ENCODE measurements at places on chromosomes 5 and 9.

GRCh38 chr5:5544094-5544663 is 121.7 kb downstream of the ICE1 start:
- DNase-seq, result no peak

- no peak for DNase-seq
Observed at GRCh38 chr5:177362292-177362609, 4.5 kb downstream of the RGS14 start.

DNA sequence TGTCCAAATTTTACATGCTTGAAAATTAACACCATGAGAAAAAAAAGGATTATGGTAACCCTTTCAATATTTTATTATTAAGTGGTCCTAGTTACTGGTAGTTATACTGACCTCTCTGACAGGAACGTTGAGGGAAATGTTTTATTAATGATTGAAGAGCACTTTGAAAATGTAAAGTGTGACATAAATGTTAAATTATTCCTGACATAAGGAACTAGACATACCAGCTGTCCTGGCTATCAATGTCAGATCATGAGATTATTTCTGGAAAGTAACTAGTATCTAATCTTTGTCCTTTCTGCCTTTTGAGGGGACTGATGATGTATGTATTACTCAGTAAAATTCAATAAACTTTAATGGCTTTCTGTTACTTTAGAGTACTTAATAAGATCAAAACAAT is 1538.5 kb upstream of the CDH6 start:
- no peak for DNase-seq

DNA sequence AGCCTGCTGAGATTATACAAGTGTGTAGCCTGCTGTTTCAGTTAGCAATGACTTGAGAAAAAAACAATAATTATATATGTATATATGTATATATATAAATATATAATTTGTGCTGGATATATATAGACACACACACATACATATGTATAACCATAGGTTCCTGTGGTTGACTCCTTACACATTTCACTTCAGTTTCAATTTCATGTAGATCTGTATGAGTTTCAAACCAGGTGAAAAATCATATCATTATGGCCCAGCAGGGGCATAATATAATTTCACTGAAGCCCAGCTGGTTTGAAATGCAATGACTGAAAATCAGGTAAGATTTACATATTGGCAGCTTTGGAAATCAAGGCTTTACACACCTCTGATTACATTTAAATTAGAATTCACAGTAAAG is 690.4 kb upstream of the CDH18 start:
- no peak for DNase-seq

- no peak for DNase-seq
Observed at GRCh38 chr5:159878988-159879471, 37.3 kb upstream of the ADRA1B start.

DNA sequence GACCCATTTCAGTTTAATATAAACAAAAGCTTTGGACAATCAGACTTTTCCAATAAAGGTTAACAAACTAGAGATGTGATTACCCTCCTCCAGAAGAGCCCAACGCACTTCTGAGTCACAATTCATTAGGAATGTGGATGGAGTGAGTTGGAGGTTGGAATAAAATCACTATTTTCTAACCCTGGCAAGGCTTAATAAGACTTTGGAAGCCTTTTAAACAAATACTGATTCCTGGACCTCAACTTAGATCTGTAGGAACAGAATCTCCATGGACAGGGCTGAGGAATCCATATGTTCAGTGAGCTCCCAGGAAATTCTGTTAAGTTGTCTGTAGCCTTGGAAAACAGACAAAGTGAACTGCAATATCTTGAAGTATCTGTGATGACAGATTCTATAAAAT is 233.5 kb upstream of the ELL2 start:
- DNase-seq, result no peak

- DNase-seq, result no peak
Observed at GRCh38 chr9:109276469-109277440, 44.1 kb downstream of the EPB41L4B start.

DNA sequence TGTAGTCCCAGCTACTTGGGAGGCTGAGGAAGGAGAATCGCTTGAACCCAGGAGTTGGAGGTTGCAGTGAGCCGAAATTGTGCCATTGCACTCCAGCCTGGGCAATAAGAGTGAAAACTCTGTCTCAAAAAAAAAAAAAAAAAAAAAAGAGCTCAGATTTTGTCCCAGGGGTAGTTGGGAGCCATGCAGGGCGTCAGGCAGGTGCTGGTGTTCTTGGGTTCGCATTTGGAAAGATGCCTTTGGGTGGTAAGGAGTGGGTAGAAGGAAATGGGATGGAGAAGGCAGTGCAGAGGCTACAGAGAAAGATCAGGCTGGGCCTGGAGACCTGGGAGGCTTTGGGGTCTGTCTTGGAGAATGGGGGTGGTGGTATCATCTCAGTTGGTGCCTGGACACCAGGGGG is 23.9 kb downstream of the ADGRD2 start:
- no peak for DNase-seq

DNA sequence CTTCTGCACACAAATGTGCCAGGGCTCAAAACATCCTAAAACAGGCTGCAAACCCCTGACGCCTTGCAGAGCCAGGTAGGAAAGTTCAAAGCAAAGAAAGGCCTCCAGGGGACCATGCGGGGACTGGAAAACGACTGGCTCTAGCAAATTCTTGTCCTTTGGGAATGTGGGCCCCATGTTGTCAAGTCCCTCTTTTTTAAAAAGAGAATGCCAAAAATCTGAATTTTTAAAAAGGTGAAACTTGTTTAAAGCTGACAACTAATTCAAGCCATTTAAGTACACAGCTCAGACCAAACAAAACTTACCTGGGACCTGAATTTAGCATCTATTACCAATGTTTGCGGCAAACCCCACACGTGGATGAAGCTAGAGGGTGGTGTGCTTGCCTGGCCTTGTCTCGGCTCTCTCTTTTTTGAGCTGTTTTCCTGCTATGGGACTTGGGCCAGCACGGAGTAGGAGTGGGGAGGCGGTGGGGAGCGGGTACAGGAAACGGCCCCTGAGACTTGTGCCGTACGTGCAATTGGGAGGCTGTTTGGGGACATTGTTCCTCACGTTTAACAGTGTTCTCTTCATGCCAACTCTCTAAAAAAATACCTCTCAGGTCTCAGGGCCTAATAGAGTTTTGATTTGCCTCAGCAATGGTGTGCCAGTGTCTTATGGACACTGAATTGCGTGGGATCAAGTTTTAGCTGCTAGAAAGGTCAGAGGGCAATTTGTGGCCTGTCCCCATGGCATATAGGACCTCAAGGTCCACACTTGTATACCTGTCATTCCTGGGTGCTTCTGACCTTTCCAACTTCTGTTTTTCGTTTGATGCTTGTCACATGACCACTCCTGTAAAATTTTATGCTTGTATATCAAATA is 15.1 kb upstream of the PHF19 start:
- DNase-seq, result no peak

DNA sequence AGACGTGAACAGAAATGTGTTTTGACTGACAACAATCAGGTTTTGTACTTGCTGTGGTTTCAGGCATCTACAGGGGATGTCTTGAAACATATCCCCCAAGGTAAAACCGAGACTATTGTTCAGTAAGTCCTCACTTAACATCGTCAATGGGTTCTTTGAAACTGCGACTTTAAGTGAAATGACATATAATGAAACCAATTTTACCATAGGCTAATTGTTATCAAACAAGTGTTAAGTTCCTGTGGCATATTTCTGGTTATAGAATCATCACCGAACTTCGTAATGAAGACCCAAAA is 16.4 kb upstream of the OMD start:
- DNase-seq, result no peak

DNA sequence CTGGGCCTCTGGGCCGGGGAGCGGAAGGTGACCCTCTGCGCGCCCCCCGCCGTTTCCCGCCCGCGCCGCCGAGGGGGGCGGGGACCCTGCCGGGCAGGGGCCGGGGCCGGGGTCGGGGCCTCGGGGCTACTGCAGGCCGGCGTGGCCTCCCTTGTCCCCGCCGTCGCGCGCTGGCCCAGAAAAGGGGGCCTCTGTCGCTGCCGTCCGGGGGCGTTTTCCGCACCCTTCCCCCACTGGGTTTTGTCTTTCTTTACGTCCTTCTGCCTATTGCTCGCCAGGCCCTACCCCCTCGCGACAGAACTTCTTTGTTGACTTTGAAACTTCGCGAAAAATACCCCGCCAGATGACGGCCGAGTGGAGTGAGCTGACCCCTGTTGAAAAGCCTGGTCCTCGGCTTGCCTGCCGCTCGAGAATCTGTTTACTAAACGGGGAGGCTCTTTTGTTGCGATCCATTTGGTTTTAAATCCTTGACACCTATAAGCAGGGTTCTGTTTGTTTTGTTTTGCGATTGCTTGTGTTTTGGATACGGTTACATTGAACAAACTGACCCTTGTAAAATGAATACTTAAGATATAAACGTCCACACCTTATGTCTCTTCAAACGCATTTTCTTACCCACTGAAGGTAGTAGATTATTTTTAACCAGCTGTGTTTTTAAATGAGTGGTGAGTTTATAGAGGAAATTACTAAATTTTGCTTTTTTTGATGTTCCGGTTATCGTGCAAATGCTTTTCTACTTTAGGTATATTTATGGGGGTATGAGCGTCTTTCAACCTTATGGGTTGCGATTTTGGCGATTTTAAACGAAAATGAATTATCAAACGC is 765 bp downstream of the MARCHF6 start:
- DNase-seq, result no peak

GRCh38 chr5:80959768-80960442 is at the start of gene RASGRF2:
TSS of gene RASGRF2 (plus strand) at chr5:80960363. CDS start at chr5:80960739, 376 bp downstream.
- no peak for DNase-seq

- no peak for DNase-seq
Observed at GRCh38 chr5:14105718-14106410, 37.3 kb upstream of the TRIO start.

DNA sequence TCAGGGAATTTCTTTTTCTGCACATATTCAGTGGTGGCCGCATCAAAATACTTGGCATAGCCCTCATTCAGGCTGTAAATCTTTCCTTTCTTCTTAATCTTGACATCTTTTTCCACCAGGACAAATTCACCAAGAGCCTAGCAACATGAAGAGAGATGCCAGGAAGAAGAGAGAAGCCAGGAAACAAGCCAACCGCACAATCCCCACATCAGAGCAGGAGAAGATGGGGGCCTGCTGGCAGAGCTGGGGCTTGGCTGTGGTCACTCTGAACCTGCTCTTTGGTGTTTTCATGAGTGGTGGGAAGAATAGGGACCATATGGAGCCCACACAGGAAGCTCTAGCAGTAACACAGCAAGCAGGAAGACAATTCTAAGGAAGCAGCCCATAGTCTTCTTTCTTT is 12.4 kb downstream of the PCAT7 start:
- DNase-seq, result no peak

GRCh38 chr5:61840361-61840760 is 465.6 kb upstream of the KIF2A start:
- no peak for DNase-seq

GRCh38 chr5:99029172-99029571 is 100.4 kb upstream of the CHD1 start:
- DNase-seq, result no peak
